ENCODE measurements at places on chromosomes 6 and 20. TPM values are rescaled to one million over a fixed set of nuclear protein-coding genes. Genes with fewer than 3 reads are reported as not detected.
A peak's percentile ranks its signal among the peaks of the same experiment; 100 is the strongest.

- peaks cover 55% of the 10 kb centered on the region for H3K4me1 ChIP-seq
- no peaks in the 10 kb centered on the region for H3K27me3 ChIP-seq
- DNase-seq, result no peak
- peak overlapping the region; percentile 6 for H3K27ac ChIP-seq
- no peak overlapping the region for H3K4me3 ChIP-seq
- no peaks in the 10 kb centered on the region for H3K36me3 ChIP-seq
These were observed 7.1 kb downstream of the VEGFA start for GRCh38 chr6:43776799-43777776.

DNA sequence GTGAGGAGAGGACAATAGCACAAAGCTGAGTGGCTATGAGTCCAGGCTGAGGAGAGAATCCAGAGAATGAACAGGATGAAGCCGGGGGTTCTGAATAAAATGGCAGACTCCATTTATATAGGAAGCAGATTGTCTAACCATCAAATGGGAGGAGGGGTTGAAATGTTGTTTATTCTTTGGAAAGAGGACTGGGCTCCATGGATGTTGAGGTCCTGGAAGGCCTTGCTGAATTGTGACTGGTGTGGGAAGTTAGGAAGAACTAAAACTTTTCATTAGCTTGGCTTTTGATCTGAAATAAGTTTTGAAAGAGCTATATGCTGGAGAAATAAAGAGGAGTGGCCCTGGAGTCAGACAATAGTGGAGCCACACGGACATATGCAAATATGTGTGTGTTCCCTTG lies 647.8 kb downstream of the RNF144B start:
- no peak overlapping the region for H3K4me3 ChIP-seq
- H3K4me1 ChIP-seq, result peaks cover 33% of the 10 kb centered on the region
- H3K36me3 ChIP-seq, result no peaks in the 10 kb centered on the region
- no peak for DNase-seq

Gene RBPJL
- total RNA-seq, result not detected

DNA sequence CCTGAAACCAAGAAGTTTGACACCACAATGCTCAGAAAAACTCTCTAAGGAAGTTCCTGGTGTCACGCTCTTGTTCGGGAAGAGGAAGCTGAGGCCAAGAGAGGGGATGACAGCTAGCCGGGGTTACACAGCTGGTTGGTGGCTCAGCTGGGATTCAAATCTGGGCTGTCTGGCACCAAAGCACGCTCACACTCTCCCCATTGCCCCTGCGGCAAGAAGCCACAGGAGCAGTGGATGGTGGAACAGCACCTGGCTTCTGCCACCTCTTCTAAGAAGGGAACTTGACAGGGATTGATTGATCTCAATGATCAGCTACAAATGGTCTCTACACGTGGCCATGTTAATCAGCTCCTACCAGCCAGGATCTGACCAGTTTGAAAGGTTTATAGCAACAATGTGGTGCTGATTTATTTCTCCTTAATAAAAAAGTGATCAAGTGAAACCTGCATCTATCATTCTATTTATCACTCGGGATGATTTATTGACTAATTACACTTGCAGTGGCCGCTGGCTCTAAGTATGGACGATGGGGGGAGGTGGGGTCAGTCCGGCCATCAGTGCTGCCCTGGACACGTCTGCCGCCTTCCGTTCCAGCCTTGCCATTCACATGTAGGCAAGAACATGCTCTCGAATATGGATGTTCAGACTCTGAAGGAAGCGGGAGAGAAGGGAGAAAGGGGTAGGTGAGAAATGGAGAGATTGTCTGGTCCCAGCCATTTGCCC lies 71.9 kb upstream of the TOP1 start:
- DNase-seq, result peak; percentile 94
- H3K4me3 ChIP-seq, result no peak overlapping the region
- no peaks in the 10 kb centered on the region for H3K4me1 ChIP-seq
- H3K27ac ChIP-seq, result no peak overlapping the region
- H3K27me3 ChIP-seq, result no peaks in the 10 kb centered on the region
- no peaks in the 10 kb centered on the region for H3K36me3 ChIP-seq

Gene CST4
- not detected for total RNA-seq

- no peaks in the 10 kb centered on the region for H3K36me3 ChIP-seq
- DNase-seq, result no peak
- H3K4me1 ChIP-seq, result no peaks in the 10 kb centered on the region
- H3K27ac ChIP-seq, result no peak overlapping the region
- no peak overlapping the region for H3K4me3 ChIP-seq
- H3K27me3 ChIP-seq, result no peaks in the 10 kb centered on the region
These were observed 52.1 kb downstream of the YTHDF1 start for GRCh38 chr20:63163596-63164483.

DNA sequence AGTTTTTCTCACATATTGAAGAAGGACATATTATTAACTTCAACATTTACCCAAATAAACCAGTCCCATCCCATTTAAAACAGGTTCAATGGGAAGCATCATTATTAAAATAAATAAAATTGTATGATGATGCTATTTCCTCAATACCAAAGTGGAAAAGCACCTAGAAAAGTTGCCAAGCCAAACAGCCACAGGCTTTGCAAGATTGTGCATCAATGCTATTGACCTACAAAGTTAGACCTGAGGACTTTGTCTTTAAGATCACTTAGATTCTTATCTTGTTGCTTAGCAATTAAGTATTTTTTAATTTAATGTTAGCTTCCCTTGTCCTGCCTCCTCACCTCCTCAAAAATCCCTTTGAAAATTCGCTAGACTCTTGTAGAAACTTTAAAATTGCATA lies 132.1 kb downstream of the SAMD5 start:
- no peaks in the 10 kb centered on the region for H3K36me3 ChIP-seq
- no peak overlapping the region for H3K27ac ChIP-seq
- no peak for DNase-seq
- H3K4me1 ChIP-seq, result no peaks in the 10 kb centered on the region

- no peaks in the 10 kb centered on the region for H3K27me3 ChIP-seq
- no peak overlapping the region for H3K27ac ChIP-seq
- no peak overlapping the region for H3K4me3 ChIP-seq
- H3K36me3 ChIP-seq, result no peaks in the 10 kb centered on the region
- no peak for DNase-seq
- no peaks in the 10 kb centered on the region for H3K4me1 ChIP-seq
These were observed 35.8 kb upstream of the AAR2 start for GRCh38 chr20:36200451-36200850.

DNA sequence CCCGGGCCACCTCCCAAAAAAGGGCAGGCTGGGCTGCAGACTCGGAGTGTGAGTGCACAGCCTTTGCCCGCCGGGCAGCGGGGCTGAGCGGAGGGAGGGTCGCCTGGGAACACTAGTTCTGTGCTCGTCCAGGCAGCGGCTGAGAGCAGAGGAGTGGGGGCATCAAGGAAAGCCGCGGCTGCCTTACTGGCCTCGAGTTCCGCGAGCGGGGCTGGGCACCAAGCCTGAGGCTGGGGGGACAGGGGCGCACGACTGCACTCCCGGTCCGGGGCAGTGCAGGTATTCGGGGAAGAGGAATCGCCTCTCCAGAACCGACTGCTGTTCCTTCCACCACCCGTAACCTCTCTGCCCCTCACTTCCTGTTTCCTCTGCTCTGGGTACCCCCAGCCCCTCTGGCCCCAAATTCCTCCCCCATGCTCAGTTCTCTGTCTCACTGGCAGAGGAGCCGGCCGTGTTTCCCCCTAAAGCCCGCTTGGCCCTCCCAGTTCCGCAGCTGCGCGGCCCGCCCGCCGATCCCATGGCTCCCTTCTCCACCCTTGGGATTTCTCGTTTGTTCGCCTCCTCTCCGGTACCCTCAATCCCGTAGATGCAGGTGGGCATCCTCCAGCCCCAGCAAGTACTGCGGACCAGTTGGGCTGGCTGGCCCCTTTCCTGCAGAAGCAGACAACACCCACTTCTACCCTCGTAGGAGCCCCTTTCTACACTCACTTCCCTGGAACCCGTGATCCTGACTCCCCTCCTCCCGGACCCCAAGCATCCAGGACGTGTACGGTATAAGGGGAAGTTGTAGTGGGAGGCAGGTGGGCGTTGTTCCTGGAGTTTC lies 5.1 kb downstream of the RING1 start:
- H3K27me3 ChIP-seq, result no peaks in the 10 kb centered on the region
- no peak for DNase-seq
- peaks cover 12% of the 10 kb centered on the region for H3K36me3 ChIP-seq
- peak overlapping the region; percentile 46 for H3K4me3 ChIP-seq
- peak overlapping the region; percentile 59 for H3K27ac ChIP-seq

DNA sequence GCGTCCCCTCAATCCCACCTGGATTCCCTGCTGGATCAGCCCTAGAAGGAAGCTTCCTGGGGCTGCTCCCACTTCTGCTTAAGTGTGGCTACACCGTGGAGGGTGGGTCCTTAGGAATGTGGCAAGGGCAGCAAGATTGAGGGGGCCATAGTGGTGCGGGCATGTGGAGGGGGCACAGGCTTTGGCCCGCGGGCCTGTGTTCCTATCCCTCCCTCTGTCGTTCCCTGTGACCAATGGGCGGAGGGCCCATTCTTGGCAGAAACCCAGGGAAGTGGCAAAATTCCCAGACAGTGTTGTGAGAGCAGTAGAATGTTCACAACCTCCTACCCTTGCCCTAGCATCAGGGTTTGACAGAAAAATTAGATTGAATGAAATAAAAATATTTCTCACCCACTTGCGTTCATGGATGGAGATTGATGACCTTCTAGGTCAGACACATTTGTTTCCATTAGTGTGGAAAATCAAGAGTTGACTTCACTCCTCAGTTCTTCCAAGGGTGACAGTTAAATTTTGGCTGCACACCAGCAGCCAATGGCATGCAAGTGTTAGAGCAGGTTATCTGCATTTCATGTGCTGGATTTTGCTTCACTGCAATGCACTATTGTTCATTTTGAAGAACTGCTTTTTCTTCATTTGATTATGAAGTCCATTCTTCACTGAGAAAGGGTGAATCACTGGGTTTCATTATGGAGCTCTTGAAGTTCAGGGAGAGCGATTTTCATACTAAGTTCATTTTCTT lies 49.3 kb upstream of the AHI1 start:
- DNase-seq, result no peak
- no peaks in the 10 kb centered on the region for H3K36me3 ChIP-seq
- H3K27ac ChIP-seq, result no peak overlapping the region
- no peak overlapping the region for H3K4me3 ChIP-seq
- H3K4me1 ChIP-seq, result no peaks in the 10 kb centered on the region

- DNase-seq, result no peak
- H3K27me3 ChIP-seq, result no peaks in the 10 kb centered on the region
- no peak overlapping the region for H3K4me3 ChIP-seq
- no peaks in the 10 kb centered on the region for H3K4me1 ChIP-seq
- no peaks in the 10 kb centered on the region for H3K36me3 ChIP-seq
These were observed 245.1 kb downstream of the FOXA2 start for GRCh38 chr20:22339091-22339881.

- no peak within 1 kb of the TSS for H3K4me3 ChIP-seq
- no peaks in the 10 kb centered on the region for H3K27me3 ChIP-seq
- no peak for DNase-seq
- H3K27ac ChIP-seq, result no peak within 1 kb of the TSS
- peaks cover 11% of the 10 kb centered on the region for H3K4me1 ChIP-seq
These were observed at the start of gene HTR1E for GRCh38 chr6:86937219-86938079. Gene HTR1E, plus strand, starts transcription at chr6:86937528. Its CDS starts 77,807 bp downstream, at chr6:87015335.

GRCh38 chr20:15638816-15639215 lies 934.4 kb downstream of the KIF16B start:
- DNase-seq, result no peak

- no peak overlapping the region for H3K4me3 ChIP-seq
- H3K36me3 ChIP-seq, result no peaks in the 10 kb centered on the region
- no peak overlapping the region for H3K27ac ChIP-seq
- H3K27me3 ChIP-seq, result no peaks in the 10 kb centered on the region
- no peaks in the 10 kb centered on the region for H3K4me1 ChIP-seq
These were observed 105.0 kb upstream of the DUSP22 start for GRCh38 chr6:187210-187861.

DNA sequence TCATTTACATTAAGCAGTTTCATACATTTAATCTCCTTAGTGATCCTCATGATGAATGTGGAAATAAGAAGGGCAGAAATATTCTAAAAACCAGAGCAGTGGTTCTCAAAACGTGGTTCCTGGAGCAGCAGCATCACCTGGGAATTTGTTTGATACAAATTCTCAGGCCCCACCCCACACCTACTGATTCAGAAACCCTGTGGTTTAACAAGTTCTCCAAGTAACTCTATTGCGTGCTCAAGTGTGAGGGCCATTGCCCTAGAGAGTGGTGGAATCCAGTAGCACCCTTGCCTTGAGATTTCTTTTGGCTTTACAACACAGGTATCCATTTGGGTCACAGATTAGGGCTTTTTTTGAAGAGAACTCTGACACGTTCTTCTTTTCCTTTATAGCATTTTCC lies 354.6 kb upstream of the FLRT3 start:
- H3K4me3 ChIP-seq, result no peak overlapping the region
- no peak overlapping the region for H3K27ac ChIP-seq

DNA sequence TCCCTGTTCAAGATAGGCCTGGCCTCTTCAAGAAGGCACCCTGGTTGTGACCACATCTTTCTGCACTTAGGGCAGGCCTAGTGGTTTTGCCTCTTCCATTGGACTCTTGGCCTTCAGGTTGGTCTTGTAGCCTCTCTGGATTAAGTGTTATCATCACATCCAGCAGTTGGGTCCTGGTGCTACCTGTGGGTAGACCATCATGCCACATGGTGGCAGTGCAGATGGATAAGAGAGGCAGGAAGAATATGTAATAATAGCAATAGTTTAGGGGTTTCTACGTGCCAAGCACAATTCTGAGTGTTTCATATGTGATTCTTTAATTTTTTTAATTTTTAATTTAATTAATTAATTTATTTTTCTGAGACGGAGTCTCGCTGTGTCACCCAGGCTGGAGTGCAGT lies 28.5 kb upstream of the SNRPB2 start:
- no peak for DNase-seq
- no peak overlapping the region for H3K27ac ChIP-seq
- H3K36me3 ChIP-seq, result no peaks in the 10 kb centered on the region

DNA sequence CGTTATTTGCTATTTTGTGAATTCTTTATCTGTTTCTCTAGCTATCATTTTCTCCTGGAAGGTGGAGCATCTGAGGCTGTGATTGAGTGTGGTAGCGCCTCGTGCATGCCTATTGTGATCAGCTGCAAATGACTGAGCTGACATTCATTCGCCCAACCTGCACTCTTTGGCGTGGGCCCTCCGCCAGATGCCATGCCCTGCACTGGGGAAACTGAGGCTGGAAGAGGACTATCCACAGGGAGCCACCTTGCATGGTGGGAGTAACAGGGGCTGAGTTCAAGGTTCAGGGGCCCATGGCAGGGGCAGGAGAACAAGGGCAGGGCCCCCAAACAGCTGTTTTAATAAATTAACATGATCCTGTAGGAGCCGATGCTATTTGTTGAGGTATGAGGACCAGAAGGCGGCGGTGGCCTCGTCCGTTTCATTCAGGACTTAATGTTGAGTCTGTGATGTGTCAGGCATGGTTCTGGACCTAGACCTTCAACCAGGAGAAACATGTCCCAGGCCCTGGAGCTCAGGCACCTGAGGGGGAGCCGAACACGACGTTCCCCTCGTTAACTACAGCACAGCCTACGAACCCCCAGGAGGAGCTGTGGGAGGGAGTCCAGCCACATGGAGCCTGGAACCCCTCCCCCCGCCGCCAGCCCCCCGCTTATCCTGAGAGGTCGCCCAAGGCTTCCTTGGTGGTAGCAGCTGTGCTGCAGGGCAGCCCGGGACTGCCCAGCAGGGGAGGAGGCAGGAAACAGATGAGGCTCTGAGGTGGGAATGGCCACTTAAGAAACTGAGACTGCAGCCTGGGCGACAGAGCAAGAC lies 242.9 kb downstream of the CDH4 start:
- DNase-seq, result no peak
- no peaks in the 10 kb centered on the region for H3K27me3 ChIP-seq
- H3K27ac ChIP-seq, result no peak overlapping the region
- H3K4me3 ChIP-seq, result no peak overlapping the region
- no peaks in the 10 kb centered on the region for H3K36me3 ChIP-seq

- DNase-seq, result peak; percentile 83
- H3K36me3 ChIP-seq, result no peaks in the 10 kb centered on the region
- H3K27ac ChIP-seq, result peak overlapping the region; percentile 66
These were observed 22.3 kb upstream of the RPP40 start for GRCh38 chr6:5025911-5026819.

Measured in vagina (tissue), 2 donors.